ENCODE measurements at places on chromosomes 4 and X. TPM values are rescaled to one million over a fixed set of nuclear protein-coding genes. Genes with fewer than 3 reads are reported as not detected.

DNA sequence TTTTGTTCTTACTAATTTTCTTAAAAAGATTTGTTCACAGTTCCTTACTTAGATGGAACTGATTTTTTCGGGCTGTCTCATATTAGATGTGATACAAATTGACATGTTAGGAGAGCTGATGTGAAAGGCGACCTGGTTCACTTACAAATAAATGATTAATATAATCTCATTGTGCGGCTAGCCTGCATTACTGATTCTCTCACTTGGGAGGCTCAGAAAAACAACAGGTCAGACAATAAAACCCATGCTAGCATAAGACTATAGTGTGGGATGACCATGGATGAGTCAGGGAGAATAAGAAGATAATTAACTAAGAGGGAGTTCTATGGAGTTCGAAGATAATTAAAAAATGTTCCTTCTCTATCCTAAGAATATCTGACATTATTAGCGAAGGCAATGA lies 40.8 kb downstream of the RTL9 start:
- no peak for DNase-seq

DNA sequence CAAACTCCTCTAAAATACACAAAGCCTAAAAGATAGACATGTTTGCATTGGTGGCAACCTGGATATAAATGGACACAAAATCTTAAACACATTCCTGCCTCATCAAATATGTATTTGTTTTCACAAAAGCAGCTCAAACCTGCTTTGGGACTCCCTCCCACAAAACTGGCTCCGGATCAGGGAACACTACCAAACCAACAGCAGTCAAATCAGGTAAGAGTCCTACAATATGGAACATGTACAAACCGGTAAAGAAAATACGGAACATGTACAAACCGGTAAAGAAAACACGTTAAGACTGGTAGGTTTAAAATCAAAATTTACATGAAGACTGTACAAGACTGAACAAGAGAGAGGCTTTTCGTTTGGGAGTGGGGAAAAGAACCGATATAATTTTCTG lies 4.3 kb downstream of the AMTN start:
- DNase-seq = no peak

DNA sequence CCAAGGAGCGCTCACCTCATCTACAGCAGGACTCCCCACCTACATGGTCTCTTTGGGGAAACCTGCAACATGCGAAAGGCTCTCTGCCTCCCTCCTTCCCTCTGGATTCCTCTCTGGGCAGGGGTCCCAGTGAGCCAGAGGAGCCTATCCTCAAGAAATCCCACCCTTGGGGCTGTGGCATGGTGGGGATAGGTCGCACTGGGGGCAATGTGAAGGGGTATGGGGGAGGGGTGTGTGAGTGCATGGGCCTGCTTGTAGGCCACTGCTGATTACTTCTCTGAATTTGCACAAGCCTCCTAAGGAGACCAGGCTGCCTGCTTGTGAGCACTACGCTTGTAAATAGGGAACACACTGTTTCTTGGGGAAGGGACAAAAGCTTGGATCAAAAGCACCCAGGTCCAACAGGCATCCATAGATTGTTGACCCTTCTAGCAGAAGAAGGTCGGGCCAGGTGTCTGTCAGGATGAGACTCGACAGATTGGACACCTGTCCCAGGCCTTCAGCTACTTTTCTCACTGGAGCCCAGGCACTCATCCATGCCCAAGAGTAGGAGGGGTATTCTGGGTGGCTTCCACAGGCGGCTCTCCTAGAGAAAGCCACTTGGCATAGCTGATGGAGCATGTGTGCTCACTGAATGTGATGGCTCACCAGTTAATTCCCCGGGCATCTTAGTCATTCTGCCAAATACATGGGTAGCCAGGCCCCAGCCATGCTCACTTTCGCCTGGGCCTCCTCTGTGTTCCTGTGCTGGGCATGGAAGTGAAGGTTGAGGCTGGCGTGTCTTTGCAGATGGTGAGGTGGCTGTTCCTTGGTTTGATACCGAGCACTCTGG lies 75.0 kb downstream of the NBDY start:
- DNase-seq = no peak

- DNase-seq = no peak
Observed at GRCh38 chrX:36867143-36867542, 141.0 kb upstream of the FAM47C start.

DNA sequence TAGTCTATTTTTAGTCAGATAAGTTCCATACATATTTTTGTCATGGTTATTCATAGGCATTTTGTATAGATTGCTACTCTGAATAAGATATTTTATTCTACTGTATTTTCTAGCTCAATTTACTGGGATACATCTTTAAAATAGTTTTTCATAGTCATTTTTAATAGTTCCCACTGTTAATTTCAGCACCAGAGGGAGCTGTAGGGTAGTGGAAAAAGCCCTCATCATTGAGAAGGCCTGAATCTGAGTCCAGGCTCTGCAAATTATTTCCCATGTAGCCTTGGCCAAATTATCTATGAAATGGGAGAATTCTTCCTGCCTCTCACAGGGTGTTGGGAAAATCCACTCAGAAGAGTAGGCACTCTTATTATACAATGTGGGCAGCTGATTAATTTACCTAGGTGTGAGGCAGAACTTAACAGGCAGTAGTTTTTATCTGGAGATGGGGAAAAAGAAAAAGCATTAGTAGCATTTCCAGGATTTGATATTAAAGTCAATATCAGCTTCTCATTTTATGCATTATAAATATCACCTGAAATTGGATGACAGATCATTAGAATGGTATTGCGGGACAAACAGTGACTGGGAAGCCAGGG lies 102.9 kb upstream of the PAQR3 start:
- no peak for DNase-seq

- DNase-seq = no peak
Observed at GRCh38 chr4:104489731-104490095, 5.0 kb downstream of the CXXC4 start.

DNA sequence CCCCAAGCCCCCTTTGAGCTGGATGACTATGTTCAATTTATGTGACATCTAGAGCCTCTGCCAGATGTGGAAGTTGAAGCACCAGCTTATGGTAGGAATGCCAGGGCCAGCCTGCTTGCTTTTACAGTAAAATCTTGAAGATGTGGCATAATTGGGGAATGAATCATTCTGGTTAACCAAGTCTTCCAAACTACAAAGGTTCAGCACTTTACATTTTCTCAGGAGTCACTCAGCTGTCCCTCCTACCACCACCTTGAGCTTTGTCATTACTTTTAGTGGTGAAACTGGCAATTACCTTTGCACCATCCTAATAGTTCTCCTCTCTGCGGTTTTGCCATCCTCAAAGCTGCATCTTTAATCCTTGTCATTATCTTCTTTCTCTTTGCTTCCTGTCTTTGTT lies 172.2 kb downstream of the HS6ST2 start:
- DNase-seq = no peak

DNA sequence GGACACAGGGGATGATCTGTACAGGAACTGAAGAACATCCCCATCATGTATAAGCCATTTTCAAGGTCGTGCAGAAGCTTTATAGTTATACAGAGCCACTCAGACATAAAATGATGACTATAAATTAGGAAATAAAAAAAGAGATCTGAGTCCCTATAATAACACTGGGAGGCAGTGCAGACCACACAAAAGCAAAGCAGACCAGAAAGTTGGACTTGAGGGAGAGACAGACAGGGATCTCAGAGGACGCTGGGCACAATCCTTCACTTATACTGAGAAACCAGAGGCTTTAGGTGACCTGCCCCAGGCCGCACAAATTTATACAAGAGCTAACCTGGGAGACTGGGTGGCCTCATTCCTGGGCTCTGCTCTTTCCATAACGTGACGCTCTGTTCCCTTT lies 70.5 kb downstream of the HADH start:
- peak; percentile 68 for DNase-seq

DNA sequence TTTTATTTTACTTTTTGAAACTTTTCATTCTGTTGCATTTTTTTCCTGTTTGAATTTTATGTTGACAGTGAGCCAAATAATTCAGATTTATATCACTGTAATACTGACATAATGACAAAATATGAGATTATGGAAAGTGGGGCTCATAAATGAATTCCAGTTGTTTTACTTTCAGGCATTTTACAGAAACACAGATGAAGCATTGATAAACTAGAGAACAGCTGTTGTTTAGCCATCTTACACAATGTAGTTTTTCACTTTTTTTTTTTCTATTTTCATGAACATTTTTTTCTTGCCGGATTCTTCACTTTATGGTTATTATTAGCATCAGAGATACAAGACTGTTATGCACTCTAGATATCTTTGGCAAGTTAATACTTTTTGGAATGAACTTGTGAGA lies 91.7 kb upstream of the PAQR3 start:
- DNase-seq = no peak

GRCh38 chrX:140817943-140818342 lies 108.4 kb downstream of the LINC00632 start:
- DNase-seq = peak; percentile 28

DNA sequence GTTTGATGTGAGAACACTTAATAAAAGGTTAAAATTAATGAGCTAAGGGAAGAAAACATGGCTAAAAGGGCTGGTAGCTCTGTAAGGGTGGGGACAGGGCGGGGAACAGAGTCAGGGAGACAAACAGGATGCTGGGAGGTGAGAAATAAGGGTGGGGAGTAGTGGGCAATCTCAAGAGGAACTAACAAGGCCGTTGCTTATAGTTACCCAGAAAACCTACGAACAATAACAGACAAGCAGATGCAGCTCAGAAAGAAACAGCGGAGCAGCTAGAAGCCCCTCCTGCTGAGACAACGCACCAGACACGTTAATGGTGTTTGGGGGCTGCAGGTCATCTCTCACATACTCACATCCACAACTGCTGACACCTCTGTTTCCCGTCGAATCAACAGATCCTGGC lies 9.7 kb upstream of the KLF3 start:
- no peak for DNase-seq

DNA sequence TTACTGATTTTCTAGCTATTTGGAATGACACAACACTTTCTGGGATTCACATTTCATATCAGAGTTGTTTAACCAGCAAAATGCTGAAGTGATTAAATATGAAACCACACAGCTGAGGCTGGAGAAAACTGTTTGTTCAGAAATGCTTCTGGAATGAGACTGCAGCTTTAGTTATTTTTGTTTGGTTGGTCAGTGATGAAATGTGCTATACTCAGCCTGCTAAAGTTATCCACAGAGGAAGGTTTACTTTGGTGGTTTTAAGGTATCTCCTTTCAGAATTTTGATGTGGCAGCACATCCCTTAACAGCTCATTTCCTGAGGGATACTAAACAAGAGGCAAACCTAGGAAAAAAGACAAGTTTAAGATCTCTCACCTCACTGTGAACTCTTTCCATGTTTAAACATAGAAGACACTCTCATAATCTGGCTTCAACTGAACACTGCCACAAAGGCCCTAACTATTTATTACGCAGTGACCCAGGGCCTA lies 106.6 kb upstream of the PDE5A start:
- DNase-seq = no peak

DNA sequence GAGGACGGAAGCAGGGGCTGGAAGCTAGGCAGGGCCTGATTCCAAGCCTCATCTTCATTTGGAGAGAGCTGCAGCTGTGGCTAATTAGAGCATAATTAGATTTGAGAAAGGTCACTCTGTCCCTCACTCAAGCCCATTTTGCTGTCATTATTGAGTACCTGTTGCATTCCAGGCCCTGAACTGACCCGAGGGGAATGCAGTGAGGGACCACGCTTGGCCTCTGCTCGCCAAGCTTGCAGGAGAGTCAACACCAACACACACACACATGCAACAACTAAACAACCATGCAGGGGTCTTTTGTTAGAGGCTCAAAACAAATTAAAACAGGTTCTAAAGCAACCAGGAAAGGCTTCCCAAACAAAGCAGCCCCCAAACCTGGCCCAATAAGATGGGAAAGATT lies 52.7 kb upstream of the MAMLD1 start:
- DNase-seq = no peak

DNA sequence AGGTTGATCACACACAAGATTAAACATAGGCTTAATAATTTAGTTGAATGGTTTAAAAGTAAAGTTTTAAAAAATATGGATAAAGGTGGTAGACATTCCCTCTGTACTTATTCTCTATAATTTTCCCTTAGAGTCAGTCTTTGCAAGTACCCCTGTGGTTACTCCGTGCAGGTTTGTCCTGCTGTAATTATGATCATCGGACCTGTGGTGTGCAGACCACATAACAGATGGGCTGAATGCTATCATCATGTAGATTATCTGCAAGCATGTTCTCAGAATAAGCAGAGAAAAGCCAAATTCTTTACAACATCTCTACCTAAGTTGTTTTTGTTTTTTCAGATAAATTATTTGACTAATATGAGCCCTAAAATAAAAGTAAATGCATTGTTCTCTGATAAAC lies 146.8 kb downstream of the FSTL5 start:
- DNase-seq = no peak

The TLR10 gene
- 2.0 TPM for total RNA-seq

The OTC gene
- total RNA-seq = not detected

The PPARGC1A gene
- total RNA-seq = 80.8 TPM

The NPY2R gene
- total RNA-seq = 0.54 TPM

The FGFBP1 gene
- 6.9 TPM for total RNA-seq

The DMP1 gene
- total RNA-seq = not detected

The GPRASP2 gene
- total RNA-seq = 11.4 TPM

All from kidney (tissue), 22 donors.